AG08395 (cell line): ENCODE measurements at places on chromosomes 7 and 10.
A peak's percentile ranks its signal among the peaks of the same experiment; 100 is the strongest.

DNA sequence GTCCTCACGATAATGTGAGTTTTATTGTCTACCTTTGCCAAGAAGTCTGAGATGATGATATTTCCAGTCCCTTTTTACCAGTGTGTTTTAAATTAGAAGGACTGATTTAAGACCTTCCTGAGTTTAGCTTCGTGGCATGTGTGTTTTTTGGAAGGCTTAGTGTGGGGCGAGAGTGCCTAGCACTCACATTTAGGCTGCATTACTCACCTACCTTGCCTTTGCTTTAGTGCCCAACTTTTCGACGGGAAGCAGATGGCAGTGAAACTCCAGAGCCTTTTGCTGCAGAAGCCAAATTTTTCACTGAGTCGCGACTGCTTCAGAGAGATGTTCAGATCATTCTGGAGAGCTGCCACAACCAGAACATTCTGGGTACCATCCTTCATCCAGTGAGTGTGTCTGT, 50.9 kb downstream of the SND1 start:
- DNase-seq: peak; percentile 34

DNA sequence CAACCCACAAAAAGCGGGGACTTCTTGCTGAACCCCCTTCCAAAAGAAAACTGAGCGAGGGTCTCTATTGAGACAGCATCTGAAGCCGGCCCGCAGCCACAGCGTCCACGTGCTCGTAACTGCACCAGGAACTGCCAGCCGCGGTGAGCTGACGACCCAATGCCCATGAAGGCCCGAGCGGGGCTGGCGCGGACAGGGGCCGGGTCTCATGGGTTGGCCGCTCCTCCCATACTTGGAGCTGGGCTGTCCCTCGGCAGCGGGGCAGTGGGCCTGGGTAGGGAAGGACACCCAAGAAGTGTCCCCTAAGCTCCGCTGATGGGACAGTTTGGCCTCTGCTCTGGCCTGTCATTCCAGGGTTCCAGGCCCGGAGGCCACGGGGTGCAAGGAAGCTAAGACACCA, 22.3 kb downstream of the CYP2W1 start:
- no peak for DNase-seq

DNA sequence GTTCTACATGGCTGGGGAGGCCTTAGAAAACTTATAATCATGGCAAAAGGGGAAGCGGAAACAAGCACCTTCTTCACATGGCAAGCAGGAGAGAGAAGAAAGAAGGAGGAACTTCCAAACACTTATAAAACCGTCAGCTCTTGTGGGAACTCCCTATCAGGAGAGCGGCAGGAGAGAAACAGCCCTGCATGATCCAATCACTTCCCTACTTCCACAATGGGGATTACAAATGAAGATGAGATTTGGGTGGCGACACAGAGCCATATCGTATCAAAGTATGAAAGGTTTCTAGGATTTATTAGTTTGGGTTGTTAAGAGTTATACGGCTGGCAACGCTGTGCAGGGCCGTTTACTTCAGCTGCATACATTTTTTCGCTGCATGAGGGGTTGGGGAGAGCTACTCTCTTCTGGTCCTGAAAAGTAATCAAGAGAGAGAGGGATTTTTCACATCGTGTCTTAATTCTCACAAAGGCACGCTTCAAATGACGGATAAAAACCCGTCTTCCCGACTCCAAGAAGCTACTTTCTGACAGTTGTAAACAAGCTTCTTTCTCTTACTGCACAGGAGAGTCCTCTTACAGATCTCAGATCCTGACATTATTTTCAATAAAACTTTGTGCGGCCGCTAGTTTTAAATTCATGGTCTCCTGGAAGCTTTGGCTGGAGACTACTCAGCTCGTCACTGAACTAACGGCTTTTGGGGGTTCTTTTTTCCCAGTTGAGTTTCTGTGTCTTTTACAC, 751 bp upstream of the GTPBP10 start:
- peak; percentile 18 for DNase-seq

DNA sequence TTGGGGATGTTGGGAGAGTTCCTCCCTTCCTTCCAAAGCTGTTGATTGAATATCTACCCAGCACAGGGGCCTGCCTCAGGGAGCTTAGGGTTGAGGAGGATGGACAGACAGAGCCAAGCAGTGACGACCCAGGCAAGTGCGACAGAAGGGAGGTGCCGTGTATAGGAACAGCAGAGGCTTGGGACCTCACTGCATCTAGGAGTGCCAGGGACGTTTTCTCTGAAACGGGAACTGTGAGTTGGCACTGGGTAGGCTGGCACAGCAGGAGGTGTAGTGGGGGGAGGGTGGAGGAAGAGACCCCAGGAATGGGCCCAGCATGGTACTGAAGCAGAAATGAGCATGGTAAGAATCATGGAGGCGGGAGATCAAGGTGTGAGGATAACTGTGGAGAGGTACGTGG, 55.3 kb upstream of the MGMT start:
- DNase-seq: no peak

DNA sequence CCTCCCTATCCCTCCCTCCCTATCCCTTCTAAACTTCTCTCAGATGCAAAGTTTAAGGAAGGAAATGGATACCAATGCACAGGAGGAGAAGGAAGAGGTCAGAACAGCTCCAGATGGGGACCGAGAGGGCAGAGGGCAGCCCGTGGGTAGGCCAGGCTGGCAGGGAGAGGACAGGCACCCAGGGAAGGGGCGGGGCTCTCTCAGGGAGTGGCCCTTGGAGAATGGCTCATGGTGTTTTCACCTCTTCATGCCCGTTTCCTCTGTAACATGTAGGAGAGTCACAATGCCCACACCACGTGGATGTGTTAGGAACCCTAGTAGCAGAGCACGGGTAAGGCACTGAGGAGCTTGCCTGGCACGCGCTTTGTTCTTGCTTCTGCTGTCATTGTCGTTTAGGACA, 264.5 kb downstream of the CELF2 start:
- DNase-seq: no peak

- DNase-seq: no peak
Measured at GRCh38 chr7:120877701-120878100, 19.8 kb upstream of the TSPAN12 start.

- peak; percentile 78 for DNase-seq
Measured at GRCh38 chr7:131011976-131012375, 278.0 kb upstream of the KLF14 start.

DNA sequence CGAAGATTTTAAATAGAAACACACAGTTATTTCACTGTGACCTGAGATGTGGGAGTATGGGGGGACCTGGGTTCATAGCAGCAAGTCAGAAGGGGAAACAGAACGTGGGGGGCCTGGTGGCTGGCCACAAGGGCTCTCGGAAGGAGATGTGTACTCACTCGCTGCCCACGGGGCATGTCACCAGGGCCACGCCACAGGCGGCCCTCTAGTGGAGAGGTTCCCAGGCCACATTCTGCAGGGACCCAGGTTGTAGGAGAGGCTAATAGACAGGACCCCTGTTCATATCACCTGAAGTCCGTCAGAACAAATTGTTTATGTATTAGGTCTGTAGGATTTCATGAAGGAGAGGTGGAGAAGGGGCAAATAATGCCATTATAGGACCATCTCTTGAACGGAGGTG, 25.1 kb upstream of the SVOPL start:
- no peak for DNase-seq

DNA sequence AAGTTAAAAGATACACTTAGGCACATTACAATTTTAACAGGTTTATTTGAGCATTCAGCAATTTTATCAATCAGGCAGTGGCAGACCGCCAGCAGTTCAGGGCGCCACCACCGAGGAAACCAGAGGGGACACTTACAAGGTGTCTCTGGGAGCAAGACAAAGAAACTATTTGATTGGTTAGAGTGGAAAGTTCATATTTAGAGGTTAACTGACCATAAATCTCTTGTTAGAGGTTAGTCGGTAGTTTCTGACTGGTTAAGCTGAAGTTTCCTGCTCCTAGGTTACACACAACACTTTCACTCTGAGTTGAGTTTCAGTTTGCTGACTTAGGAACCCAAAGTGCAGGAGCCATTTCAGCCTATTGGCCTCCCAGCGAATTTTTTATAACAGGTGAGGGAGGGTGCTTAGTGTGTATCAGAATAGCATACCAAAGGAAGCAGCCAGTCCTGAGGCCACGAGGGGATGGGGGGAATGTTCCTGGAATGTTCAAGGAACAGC, 10.8 kb upstream of the PVRIG start:
- no peak for DNase-seq

DNA sequence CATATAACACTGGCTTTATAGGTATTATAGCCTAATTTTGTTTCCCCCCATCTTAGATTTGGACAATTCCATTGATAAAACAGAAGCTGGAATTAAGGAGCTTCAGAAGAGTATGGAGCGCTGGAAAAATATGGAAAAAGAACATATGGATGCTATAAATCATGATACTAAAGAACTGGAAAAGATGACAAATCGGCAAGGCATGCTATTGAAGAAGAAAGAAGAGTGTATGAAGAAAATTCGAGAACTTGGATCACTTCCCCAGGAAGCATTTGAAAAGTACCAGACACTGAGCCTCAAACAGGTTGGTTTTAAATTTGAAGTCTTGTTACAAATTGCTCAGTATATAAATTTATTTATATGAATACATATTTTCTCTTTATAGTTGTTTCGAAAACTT, 34.1 kb downstream of the SMC3 start:
- DNase-seq: no peak

DNA sequence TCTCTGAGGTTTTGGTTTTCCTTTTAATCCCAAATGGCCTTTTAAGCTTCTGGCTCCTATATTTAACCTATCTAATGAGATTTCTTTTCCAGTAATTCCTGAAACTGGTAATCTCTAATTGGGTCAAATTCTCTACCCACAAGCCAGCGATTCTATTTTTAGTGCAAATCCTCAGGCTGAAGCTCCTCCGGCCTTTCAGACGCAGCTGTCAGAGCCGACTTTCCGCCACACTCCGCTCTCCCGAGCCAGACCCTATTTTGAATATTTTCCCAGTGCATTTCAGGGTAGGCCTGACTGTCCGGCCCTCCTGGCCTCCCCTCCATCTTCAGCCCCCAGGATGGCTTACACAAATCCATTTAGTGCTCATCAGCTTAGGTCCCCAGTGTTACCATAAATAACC, 9.7 kb upstream of the ADCY1 start:
- no peak for DNase-seq

DNA sequence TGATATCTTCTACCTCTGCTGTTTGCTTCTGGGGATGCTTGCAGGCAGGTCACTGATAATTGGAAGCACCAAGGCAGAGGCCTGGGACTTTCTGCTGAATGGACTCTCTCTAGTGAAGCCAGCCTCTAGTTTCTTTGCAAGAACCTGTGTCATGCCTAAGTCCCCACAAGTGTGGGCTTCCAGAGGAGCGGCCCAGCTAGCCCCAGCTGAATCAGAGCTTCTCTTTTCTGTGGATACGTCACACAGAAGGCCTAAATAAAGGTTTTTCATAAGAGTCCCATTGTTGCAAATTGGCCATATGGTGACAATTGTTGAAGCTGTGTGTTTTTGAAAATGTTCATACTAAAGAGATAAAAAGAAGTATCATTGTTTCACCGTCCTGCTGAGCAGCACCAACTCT, 6.8 kb upstream of the OPALIN start:
- no peak for DNase-seq

- DNase-seq: no peak
Measured at GRCh38 chr7:23685731-23686130, 5.7 kb downstream of the FAM221A start.

DNA sequence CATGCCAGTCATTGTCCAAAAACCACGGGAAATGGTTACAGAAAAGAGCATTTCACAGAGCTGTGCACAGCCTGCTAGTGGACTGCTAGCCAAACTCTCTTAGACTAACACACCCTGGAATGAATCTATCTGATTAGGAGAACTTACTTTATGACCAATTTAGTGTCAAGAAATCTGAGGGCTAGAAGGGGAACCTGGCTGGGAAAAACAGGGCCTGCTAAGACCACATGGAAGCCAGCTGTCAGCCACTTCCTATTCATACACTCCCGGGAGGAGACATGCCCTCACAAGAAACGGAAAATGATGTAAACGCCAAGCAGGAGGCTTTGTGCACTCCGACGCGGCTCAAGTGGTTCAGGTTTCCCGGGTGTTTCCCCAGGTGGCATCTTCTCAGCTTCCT, 54.8 kb downstream of the MPP7 start:
- DNase-seq: peak; percentile 38

GRCh38 chr10:104875561-104875960, 234.5 kb downstream of the SORCS3 start:
- DNase-seq: no peak

DNA sequence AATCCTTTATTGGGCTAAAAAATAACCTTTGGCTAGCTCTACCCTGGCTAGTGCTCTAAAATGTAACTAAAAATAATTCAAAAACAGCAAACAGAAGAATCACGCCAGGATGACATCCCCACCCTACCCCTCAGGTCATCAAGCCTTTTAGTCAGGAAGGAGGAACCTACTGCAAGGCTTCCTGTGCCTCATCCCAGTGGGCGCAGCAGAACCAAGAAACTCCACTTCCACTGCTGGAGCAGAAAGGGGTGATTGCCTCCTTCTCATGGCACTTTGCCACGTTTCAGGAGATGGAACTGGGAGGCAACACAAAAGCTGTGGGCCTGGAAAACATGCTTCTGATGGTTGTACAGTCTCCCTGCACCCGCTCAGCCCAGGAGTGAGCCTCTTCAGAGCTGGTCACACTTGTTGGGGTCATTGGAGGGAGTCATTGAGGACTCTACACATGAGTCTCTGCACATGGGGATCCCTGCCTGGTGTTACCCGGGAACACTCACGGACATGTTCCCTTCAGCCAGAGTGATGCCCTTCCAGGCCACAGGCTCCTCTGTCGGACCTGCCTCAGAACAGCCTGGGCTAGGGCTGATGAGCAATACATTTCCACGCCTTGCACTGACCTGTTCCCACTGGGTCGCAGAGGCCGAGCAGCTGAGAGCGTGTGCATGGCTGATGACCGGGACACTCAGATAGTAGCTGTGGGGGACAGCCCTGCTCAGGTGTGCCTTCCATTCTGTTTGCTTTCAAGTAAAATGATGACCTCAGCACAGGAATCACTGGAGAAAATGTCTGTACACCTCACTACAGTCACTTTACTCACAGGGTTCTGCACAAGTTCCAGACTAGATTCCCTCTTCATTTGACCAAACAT, 355.3 kb downstream of the FGFR2 start:
- DNase-seq: no peak

DNA sequence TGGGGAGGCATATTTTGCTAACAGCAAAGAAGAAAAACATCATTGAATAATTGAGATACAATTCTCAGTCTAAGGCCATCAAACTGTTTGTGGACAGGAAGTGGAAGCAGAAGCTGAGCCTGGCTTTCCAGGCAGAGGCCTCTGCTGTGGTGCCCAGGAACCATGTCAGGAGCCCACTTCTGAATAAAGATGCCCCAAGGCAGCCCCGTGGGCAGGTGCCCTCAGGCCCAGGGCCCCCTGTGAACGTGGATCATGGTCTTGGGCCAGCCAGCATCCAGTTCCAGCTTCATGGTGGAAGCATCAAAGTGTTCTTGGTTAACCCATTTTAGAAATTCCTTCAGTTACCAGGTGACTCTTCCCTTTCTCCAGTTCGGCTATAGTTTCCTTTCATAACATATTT, 346.8 kb downstream of the PTPRN2 start:
- DNase-seq: no peak
